Smooth muscle cell of the brain vasculature (primary cell): ENCODE measurements at places on chromosomes 7 and 10.
A peak's percentile ranks its signal among the peaks of the same experiment; 100 is the strongest.

DNA sequence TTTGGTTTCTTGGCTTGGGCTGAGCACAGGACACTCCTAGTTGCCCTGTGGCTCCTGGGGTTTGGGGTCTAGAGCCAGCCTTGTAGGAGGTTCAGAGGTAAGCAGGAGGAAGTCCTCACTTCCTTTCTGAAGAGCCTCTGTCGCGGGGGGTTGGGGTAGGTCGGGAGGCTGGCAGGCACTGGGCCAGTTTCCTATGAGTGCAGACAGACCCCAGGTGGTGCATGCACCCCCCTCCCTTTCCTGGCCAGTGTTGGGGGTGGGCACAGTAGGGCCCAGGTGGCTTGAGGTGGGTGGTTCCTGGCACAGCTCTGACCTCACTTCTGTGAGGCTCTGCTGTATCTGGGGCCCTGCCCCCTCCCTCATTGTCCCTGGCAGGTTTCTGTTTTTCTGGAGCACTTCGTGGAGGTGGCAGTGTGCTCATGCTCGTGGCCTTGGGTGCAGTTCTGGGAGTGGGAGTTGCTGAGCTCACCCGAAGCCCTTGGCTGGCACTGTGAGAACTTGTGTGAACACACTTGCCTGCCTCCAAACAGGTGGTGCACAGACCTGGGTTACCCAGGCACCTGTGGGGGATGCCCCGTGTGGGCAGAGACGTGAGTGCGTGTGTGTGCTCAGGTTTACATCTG lies 1.8 kb downstream of the PALD1 start:
- no peak for DNase-seq

GRCh38 chr10:96377816-96378294 lies 19.1 kb upstream of the OPALIN start:
- DNase-seq: peak; percentile 49

GRCh38 chr10:28987555-28988320 lies 301.1 kb upstream of the LYZL1 start:
- DNase-seq: no peak

- DNase-seq: no peak
These were observed 90.2 kb upstream of the ABI1 start for GRCh38 chr10:26950934-26951333.

- no peak for DNase-seq
These were observed 10.4 kb upstream of the ZNF485 start for GRCh38 chr10:43595739-43596298.

GRCh38 chr10:132036153-132036886 lies 29.4 kb upstream of the JAKMIP3 start:
- DNase-seq: no peak

GRCh38 chr7:93739424-93739823 lies 151.1 kb downstream of the TFPI2 start:
- DNase-seq: no peak

GRCh38 chr10:100122780-100123179 lies 41.1 kb upstream of the CPN1 start:
- DNase-seq: no peak

DNA sequence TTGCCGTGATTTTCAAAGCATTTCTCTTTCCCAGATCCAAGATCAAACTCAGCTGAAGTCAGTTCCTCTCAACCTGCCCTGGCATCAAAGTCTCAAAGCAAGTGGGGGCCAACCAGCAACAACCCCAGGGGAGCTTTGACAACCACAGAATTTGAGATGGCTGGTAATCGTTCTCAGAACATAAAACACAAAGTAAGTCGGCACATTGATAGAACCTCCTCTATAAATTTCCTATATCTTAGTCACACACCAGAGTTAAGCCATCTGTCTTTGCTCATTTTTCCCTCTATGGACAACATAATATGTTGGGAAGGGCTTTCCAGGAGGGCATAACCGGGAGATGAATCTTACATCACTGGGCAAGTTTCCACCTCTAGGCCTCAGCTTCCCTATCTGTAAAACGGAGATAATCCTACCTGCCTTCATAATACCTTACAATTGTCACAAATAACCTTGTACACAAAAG lies 1.2 kb upstream of the DNAJC9 start:
- DNase-seq: no peak

- DNase-seq: no peak
These were observed 88.8 kb upstream of the INSIG1 start for GRCh38 chr7:155208681-155209477.

- no peak for DNase-seq
These were observed 1.3 kb downstream of the ABCB1 start for GRCh38 chr7:87599336-87599735.

- DNase-seq: no peak
These were observed 215.1 kb downstream of the ADARB2 start for GRCh38 chr10:1522237-1522636.

DNA sequence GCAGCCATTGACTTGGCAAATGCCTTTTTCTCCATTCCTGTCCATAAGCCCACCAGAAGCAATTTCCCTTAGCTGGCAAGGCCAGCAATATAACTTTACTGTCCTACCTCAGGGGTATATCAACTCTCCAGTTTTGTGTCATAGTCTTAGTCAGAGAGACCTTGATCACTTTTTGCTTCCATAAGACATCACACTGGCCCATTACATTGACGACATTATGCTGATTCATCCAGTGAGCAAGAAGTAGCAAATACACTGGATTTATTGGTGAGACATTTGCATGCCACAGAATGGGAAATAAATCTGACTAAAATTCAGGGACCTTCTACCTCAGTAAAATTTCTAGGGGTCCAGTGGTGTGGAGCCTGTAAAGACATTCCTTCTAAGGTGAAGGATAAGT lies 649.7 kb upstream of the ANKRD30A start:
- DNase-seq: no peak

- no peak for DNase-seq
These were observed 299.6 kb upstream of the NFE2L3 start for GRCh38 chr7:25852211-25852938.

GRCh38 chr7:157723205-157723604 lies 386.4 kb downstream of the DNAJB6 start:
- DNase-seq: no peak

DNA sequence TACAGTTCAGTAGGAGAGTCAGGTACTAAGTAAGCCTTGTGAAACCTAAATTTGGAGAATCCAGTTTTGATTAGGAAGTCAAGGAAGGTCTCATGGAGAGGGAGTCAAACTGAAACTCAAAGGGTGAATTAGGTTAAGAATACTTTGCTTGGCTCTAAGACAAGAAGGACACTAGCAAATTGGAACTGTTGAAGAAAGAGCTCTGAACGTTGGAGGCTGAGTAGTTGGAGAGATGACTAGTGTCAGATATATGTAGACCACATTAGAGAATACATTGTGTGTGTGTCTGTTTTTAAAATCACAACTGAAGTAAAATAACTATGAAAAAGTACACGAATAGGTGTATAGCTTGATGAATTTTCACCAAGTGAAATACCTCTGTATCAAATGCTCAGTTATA lies 6.3 kb downstream of the VPS26A start:
- DNase-seq: no peak

GRCh38 chr7:32846630-32847225 lies 44.8 kb downstream of the KBTBD2 start:
- peak; percentile 29 for DNase-seq

GRCh38 chr10:16690417-16690816 lies 126.8 kb downstream of the RSU1 start:
- no peak for DNase-seq

- no peak for DNase-seq
These were observed 101.6 kb upstream of the EEPD1 start for GRCh38 chr7:36051501-36051900.

- no peak for DNase-seq
These were observed 108.4 kb downstream of the C10orf90 start for GRCh38 chr10:126561921-126562680.

DNA sequence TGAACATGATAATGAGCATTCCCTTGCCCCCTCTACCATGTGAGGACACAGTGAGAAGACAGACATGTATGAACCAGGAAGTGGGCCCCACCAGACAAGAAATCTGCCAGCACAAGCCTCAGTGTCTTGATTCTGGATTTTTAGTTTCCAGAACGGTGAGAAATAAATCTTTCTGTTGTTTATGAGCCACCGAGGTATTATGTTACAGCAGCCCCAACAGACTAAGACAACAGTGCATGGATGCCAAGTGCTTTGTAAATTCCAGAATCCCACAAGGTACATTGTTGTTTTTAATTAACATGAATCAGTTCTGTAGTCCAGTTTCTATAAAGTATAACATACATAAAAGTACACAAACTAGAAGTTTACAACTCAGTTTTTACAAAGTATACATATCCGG lies 162.2 kb downstream of the ARHGAP21 start:
- DNase-seq: no peak

DNA sequence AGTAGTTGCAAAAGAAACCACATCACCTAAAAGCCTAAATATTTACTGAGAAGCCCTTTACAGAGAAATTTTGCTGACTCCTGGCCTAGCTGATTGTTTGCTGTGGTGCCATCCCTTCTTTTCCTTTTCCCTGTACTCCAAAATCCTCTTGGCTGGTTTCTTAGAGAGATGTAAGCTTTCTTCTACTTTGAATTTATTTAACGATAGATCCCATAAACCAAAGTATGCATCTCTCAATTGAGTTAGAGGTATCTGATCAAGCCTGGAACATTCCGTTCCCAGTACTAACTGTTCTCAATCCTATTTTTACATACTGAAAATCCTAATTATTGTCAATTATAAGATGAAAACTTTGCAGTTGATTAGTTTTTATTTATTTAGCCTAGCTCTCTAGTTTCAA lies 6.3 kb downstream of the TMEM60 start:
- DNase-seq: no peak

DNA sequence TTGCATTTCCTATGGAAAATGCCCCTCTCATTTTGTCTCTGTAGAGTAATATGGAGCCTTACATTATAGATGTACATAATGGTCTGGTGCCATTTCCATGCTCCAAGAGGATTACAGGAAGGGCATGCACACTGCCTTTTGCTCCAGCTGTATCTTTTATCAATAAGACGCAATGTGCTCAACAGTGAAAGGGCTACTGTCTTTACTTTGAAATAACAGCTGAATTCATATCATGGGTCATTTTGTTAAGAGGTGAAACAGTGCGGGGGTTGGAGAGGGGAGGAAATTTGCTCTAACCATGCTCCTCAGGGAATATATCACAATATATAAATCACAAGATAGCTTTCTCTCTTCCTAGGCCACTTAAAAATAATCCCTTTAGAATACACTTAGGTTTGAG lies 77.7 kb downstream of the ICA1 start:
- no peak for DNase-seq

GRCh38 chr10:107269626-107270025 lies 105.1 kb upstream of the SORCS1 start:
- no peak for DNase-seq

GRCh38 chr7:38702002-38702535 lies 70.9 kb upstream of the AMPH start:
- no peak for DNase-seq

- DNase-seq: no peak
These were observed 31.5 kb downstream of the CDNF start for GRCh38 chr10:14806318-14806717.

DNA sequence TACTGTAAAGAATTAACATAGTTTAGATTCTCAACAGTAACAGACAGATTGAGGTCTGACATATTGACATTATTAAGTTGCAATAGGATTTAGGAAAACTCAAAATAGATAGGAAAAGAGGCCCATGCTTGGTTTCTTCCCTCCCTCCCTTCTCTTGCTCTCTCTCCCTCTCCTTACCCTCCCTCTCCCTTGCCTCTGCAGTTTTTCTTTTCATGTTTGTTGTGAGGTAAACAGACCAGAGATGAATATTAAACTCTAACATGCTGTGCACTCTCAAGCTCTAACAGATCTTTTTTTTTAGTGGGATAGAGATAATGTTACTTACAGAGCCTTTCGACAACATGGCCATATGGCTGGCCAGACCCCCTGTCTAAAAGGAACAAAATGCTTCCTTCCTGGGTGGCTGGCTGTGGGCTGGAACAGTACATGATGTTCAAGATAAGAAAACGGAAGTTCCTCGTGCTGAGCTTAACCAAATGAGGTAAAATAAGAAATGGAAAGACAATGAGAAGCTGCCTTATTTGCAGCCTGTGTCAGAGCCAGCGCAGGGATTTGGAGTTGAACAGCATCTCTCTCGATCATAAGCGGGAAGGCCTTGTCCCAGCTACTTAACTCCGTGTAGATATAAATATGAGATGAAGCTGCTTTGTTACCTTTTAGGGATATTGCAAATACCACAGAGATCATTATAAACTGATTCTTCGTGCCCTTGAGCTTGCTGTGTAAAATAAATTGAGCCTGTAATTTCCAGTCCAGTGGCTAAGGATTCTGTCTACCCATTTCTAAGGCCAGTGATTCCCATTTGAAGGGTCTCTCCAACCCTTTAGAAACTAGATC lies 391.9 kb upstream of the NPVF start:
- no peak for DNase-seq

- no peak for DNase-seq
These were observed 168.0 kb upstream of the ZNF32 start for GRCh38 chr10:43816351-43817321.

DNA sequence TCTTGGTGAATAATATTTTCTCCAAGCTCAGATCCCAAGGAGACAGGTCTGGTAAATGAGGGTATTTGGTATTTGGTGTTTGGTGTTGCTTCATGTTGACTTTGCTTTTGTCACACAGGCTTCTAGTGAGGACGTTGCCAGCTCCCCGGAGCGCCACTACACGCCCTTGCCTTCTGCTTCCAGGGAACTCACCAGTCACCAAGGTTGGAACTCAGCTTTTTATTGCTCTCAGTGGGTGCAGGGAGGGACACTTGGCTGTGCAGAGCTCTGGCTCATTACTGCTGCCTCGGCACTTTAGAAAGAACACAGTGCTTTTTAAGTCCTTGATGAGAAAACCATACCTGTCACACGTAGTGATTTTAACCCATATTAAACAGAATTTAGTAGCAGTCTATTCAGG lies 892.9 kb downstream of the LRMDA start:
- DNase-seq: no peak

- DNase-seq: no peak
These were observed 34.5 kb downstream of the ATXN7L1 start for GRCh38 chr7:105841866-105842265.

DNA sequence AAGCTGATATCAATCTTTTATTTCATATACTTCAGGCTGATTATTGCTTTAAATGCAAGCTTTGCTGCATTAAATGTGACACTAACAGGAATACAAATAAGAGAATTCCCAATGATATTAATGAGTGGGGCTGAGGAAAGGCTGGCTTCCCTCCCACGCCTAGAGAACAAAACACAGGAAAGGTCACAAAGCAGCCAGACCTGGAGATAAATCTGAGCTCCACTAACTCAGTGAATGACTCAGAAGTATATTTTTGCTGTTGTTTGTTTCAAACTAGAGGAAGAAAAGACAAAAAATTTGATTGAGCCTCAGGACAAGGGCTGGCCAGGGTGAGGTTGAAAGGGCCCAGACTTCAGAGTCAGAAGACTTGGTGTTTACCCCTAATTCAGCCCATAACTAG lies 88.1 kb downstream of the XPNPEP1 start:
- DNase-seq: no peak

DNA sequence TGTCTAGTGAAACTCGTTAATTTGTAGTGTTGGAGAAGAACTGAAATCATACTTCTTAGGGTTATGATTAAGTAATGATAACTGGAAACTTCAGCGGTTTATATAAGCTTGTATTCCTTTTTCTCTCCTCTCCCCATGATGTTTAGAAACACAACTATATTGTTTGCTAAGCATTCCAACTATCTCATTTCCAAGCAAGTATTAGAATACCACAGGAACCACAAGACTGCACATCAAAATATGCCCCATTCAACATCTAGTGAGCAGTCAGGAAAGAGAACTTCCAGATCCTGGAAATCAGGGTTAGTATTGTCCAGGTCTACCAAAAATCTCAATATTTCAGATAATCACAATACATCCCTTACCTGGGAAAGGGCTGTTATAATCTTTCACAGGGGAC lies 187.6 kb downstream of the CFTR start:
- DNase-seq: no peak

GRCh38 chr10:30435073-30435422 lies 1.1 kb downstream of the MAP3K8 start:
- no peak for DNase-seq
